ENCODE measurements at places on chromosomes 5 and 9. TPM values are rescaled to one million over a fixed set of nuclear protein-coding genes. Genes with fewer than 3 reads are reported as not detected.

The ALDH1A1 gene
- 63.4 TPM for total RNA-seq

GRCh38 chr5:10169359-10169758 lies 80.3 kb downstream of the ATPSCKMT start:
- no peak for DNase-seq

DNA sequence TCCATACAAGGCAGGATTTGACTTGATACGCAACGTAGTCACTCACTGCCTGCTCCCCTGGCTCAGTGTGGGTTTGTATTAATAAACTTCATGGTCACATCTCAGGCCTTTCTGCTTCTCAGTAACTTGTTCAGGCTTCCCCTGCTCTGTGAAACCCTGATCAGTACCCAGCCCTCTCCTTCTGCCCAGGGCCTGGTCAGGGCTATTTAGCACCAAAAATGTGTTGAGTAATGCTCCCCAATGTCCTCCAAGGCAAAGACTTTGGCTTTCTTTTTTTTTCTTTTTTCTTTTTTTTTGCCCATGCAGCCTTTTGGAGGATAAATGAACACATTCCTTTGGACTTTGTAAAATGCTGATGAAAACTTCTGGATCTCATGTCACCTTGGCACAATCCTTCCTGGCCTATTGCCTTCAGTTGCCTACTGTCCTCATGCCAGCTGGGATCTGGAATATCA lies 399.2 kb upstream of the KLF4 start:
- no peak for DNase-seq

The PRUNE2 gene
- 19.1 TPM for total RNA-seq

DNA sequence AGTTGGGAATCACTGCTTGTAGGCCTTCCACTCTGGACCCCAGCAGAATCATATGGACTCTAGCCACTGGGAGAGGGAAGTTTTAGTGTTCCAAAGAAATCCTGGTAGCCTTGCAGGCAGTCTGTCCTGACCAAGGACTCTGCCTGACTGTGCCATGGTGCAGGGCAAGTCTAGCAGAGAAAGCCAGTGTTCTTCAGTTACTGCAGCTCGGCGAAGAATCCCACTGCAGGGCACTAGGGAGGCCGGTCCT lies 20.3 kb upstream of the MATR3 start:
- DNase-seq, result peak; percentile 76

DNA sequence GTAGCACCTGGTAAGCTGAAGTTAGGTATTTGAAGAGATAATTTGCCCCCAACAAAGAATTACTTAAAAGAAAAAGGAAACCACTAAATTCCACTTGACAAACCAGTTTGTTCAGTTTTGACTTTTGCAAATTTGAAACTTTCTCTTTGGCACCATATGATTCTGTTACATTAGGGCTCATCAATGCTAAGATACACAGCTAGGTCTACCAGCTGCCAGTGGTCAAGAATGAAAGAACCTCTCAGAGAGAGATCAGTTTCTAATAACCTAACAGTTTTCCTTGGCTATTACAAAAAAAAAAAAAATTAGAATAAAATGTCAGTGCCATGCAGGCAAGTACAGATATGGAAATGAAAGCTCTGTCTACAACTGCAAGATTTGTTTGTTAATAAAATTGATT lies 92.3 kb downstream of the CAAP1 start:
- no peak for DNase-seq

The PDE4D gene
- 13.0 TPM for total RNA-seq

The TIMD4 gene
- total RNA-seq, result 8.4 TPM

GRCh38 chr5:135462304-135462703 lies 10.2 kb upstream of the TIFAB start:
- DNase-seq, result peak; percentile 61

- DNase-seq, result no peak
These were observed 532.2 kb upstream of the WWC1 start for GRCh38 chr5:167759057-167759821.

DNA sequence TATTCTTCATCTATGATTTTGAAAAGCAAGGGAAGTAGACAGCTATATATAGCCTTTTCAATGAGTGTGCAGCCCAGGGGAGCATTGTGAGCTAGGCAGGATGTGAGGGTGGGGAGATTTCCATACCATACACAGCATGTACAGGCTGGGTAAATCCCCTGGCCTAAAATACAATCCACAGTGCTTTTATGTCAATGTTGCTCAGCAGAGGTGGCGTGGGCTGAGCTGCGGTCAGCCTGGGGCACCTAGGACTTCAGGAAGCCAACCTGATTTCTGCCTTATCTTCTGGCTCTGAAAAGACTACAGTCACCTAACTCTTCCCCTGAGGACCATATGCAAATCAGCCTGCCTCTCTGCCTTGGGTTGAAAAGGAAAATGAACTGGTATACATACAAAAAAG lies 6.3 kb upstream of the GARIN3 start:
- peak; percentile 77 for DNase-seq

GRCh38 chr5:6228257-6229250 lies 149.8 kb downstream of the MED10 start:
- DNase-seq, result no peak

DNA sequence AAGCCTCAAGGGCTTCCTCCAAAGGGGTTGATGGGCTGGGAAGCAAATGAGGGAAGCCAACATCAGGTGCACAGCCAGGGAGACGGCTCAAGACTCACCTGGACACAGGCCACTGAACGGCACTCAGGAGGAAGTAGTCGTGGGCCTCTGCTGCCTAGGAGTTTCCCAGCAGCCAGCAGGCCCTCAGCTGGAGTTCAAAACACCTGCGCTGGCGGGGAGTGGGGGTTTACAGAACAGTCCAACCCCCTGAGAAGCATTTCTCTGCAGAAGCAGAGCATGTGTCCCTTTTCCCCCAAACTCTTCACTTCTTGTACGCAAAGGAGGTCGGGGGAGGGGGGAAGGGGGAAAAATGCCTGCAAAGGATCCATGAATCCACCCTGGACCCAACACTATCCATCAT lies 2.3 kb downstream of the WHRN start:
- DNase-seq, result no peak
